ENCODE measurements at places on chromosomes 3 and 15.

DNA sequence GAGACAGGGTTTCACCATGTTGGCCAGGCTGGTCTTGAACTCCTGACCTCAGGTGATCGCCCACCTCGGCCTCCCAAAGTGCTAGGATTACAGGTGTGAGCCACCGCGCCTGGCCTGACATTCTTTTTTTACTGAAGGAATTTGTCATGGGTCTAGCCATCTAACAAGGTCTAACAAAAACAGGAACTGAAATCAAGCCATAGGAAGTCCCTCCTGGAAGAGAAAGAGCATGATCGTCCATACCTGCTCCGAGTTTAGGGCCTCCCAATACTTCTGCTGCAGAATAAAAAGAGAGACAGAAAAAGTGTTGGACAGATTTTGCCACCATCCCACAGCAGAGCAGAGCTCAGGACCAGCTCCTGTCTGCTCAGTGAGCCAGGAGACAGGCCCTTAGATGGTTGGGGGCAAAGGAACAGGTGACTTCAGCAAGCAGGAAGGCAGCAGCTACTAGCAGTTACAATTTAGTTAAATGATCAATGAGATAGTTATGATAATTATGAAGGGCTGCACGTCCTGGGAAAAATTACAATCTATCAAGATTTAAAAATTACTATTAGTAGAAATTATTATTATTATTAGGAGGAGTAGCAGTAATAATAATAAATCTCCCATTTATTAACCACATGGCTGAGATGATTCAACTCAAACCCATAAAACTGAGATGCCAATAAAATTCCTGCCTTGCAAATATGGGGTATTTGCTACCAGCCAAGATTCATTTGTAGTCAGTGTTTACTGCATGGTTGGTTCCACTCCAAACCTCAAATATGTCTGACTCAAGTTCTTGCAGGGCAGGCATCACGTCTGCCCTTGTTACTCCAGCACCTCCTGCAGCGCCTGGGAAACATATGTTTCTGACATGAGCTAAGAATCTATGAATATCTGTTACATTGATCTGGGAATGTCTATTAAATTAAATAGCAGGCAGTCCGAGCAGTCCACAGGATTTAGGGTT, 40.1 kb downstream of the TMEM44 start:
- peak; percentile 62 for DNase-seq

GRCh38 chr3:121488628-121489027, 57.2 kb downstream of the POLQ start:
- DNase-seq = no peak

DNA sequence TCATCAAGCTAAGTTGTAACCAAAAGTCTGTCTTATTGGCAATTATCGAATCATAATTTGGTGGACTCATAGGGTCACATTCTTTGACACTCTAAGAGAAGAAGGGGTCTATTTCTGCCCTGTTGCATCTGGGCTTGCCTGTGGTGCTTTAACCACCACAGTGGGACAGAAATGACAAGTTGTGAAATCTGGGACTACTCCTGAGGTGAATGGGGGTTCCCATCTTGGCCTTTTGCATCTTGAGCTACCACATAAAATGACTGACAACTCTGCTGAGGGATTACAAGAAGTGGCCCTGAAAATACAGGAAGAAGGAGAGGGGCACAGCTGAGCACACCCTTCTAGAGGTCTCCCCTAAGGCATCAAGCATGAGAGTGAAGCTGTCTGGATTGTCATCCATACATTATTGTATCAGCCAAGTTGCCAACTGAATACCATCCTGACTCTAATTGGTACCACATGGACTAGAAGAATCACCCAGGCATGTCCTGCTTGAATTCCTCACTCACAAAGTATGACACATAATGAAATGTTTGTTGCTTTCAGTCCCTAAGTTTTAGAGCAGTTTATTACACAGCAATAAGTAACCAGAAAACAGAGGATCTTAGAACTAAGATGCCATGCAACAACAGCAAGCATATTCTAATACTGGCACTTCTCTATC, 306.5 kb downstream of the ROBO1 start:
- DNase-seq = no peak

DNA sequence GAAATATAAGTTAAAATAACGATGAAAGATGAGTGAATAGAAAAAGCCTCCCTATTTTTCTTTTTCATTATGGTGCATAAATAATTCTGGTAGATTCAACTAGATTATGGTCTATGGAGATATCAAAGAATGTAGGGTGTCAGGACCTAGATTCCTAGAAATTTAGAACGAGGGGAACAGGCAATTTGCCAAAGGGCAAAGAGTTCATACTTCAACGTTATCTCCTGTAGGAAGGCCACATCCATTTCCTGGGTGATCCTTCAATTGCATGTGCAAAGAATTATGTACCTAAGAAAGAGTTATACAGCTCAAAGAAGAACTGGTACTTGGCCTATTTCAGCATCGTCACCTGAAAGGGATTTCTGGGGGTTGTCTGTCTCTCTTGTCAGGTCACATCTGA, 351.8 kb downstream of the FOXP1 start:
- no peak for DNase-seq

- no peak for DNase-seq
Measured at GRCh38 chr15:91050128-91050455, 27.7 kb upstream of the VPS33B start.

DNA sequence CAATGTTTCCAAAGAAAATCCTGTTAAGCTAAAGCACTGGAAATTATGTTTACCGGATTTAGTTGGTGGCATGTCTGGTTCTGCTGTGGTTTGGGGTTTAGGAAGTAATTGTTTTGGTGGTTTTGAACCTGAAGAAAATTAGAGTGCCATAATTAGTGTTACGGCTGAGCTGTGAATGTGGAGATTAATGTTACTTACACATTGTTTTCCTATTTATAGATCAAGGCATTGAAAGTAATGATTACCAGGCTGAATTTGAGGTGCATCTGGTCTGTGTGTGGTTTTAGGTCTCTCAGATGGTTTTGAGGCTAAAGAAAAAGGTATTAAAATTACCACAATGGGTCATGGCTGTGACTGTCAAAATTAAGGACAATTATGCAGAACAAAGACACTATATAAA, 128.9 kb downstream of the TFG start:
- DNase-seq = no peak

GRCh38 chr3:115890579-115890978, 267.3 kb downstream of the GAP43 start:
- no peak for DNase-seq

DNA sequence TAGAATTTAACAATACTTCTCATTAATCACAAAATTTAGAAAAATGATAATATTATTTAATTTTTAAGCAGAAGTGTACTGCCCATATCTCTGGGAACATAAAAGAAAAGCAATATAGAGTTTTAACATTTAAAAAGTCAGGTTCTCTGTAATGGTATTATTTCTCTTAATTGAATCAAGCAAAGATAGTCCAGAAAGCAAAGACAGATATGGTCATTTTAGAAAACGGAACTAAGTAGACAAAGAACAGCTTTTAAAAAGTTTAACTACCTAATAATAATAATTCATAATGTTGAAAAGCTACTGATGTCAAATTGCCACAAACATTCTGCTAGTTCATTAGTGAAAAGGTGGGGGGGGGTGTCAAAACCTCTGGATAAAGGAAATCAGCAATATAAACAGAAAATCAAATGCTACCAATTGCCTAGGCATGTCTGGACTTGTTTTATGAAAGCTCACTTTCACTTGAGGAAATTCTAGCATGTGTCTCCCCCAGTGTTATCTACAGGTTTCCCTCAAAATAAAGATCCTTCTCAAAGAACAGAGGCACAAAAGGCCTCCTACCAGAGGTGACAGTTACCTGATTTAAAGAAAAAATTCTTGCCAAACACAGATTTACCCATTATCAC, 1.7 kb downstream of the ZMAT3 start:
- DNase-seq = peak; percentile 76

GRCh38 chr15:101322016-101322695, 27.1 kb upstream of the SNRPA1 start:
- DNase-seq = no peak

GRCh38 chr3:153429821-153430220, 267.8 kb downstream of the RAP2B start:
- DNase-seq = peak; percentile 21

- no peak for DNase-seq
Measured at GRCh38 chr15:29872716-29873115, 50.4 kb upstream of the TJP1 start.

GRCh38 chr15:74664028-74664616, 31.7 kb downstream of the EDC3 start:
- DNase-seq = peak; percentile 88

- DNase-seq = no peak
Measured at GRCh38 chr15:27563765-27564370, 535.2 kb downstream of the OCA2 start.

GRCh38 chr3:86056032-86056431, 934.9 kb downstream of the VGLL3 start:
- no peak for DNase-seq

DNA sequence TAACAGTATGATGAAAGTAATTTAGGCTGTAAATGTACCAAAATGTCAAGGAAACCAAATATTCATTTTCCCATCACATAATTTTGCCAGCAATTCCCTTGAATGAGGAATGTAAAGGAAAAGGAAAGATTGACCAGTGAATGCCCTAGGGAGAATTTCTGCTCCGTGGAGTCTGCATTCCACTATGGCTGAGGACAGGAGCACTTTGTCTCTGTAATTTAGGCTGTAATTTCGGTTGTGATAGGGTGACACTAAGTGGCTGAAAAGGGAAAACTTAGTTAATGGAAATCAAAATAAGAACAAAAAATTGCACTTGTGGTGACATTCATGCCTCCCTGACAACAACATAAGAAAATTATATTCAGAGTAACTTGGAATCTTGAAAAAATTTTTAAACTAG, 8.3 kb upstream of the TMEM207 start:
- DNase-seq = no peak

GRCh38 chr15:69200832-69201745, 40.7 kb downstream of the GLCE start:
- no peak for DNase-seq

GRCh38 chr3:24199775-24200247, 254.7 kb downstream of the NR1D2 start:
- DNase-seq = no peak

- DNase-seq = no peak
Measured at GRCh38 chr3:18234717-18235335, 190.3 kb downstream of the SATB1 start.

DNA sequence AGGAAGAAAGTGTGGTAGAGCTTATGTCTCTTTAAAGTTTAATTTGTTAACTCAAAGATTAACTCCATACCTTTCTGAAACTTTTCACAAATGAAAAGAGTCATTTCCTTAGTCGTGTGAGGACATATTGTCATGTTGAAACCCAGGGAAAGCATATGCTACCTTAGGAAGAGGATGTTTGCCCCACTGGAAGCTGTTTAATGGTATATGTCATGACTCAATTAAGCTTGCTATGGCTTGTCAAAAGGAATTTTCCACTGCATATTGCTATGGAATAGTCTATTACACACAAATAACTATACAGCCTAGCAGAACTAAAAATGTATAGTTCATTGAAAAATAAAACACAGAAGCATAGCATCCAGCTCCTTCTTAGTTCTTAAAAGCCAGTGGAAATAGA, 69.9 kb downstream of the NSUN3 start:
- DNase-seq = no peak

DNA sequence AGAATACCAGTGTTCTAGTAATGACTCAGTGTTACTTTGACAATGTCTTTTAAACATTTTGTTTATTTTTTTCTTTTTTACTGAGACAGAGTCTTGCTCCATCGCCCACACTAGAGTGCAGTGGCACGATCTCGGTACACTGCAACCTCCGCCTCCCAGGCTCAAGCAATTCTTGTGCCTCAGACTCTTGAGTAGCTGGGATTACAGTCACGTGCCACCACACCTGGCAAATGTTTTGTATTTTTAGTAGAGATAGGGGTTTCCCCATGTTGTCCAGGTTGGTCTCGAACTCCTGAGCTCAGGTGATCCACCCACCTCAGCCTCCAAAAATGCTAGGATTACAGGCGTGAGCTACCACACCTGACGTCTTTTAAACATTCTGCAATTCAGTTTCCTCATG, 15.7 kb downstream of the AQR start:
- no peak for DNase-seq

DNA sequence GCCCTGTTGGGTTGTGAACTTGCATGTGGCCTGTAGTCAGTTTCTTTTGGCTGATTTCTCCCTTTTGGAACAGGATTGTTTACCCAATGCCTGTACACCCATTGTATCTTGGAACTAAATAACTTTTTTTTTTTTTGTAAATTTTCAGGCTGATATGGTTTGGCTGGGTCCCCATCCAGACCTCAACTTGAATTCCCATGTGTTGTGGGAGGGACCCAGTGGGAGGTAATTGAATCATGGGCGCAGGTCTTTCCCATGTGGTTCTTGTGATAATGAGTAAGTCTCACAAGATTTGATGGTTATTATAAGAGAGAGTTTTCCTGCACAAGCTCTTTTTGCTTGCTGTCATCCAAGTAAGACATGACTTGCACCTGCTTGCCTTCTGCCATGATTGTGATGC, 253.8 kb upstream of the GBE1 start:
- no peak for DNase-seq

DNA sequence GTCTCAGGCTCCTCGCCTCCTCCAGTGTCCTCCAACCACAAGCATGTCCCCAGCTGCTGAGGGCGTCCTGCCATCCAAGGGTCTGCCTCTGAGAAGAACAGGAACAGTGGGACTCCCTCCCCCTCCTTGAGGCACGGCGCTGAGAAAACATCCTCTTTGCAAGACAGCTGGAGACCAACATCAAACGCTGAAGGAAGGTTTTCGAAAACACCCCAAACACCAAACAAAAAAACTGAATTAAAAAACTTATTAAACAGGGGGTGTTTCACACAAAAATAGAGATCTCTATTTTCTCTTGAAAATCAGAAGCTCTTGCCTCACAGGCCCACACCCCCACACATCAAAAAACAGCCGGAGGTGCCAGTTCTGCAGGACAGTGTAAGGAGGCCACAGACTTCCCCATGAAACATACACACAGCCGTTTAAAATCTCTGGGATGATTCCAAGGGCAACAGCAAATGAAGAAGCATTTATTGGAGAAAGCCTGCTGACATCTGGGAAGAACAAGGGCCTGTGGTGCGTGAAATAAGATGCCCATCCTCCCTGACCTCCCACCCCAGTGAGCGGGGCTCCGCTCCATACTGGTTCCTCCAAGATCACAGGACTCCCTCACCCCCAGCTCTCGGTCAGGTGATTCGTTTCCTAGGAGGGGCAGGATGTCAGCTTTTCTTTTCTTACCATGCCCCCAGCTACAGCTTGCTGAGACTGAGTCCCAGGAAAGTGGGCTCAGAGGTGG, 71.3 kb downstream of the NUP210 start:
- DNase-seq = no peak

GRCh38 chr3:195421400-195421799, 21.4 kb downstream of the ACAP2 start:
- DNase-seq = no peak
